Left lung (tissue), 14 donors: ENCODE measurements at places on chromosomes 7 and 10.

GRCh38 chr10:46254007-46254383, 32.8 kb upstream of the ANTXRL start:
- DNase-seq: no peak

DNA sequence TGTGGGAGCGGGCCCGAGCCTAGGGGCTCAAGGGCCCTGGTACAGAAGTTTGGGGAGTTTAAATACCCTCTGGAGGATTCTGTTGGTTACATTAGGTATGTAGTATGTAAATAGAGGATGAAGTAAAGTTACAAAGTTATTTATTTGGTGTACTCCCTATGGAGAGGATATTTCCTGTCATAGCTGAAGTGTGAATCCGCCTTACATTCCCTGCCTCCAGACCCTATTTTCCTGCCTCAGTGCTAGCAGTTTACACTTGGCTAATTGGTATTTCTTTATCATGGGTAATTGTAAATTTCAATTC, 60.6 kb upstream of the KLF14 start:
- no peak for DNase-seq

- no peak for DNase-seq
These were observed 587 bp downstream of the HOXA10 start for GRCh38 chr7:27173511-27173955.

DNA sequence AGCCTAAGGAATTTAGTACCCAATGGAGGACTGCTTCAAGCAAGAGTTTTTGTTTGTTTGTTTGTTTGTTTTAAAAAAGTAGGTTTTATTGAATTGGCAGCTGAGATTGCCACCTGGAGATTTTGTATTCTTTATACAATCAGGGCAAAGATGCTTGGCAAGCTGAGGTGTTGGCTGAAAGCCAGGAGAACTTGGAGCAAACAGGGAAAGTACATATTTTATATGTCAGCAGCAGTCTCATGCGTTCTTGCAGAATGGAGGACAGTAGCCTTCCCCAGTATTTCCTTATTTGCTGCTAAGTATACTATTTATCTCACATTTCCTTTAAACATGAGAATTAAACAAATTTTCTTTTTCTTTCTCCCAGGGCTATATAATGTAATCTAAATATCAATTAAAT, 22.6 kb upstream of the ICA1 start:
- no peak for DNase-seq

- DNase-seq: no peak
These were observed 477.7 kb upstream of the TPK1 start for GRCh38 chr7:145313551-145313950.

DNA sequence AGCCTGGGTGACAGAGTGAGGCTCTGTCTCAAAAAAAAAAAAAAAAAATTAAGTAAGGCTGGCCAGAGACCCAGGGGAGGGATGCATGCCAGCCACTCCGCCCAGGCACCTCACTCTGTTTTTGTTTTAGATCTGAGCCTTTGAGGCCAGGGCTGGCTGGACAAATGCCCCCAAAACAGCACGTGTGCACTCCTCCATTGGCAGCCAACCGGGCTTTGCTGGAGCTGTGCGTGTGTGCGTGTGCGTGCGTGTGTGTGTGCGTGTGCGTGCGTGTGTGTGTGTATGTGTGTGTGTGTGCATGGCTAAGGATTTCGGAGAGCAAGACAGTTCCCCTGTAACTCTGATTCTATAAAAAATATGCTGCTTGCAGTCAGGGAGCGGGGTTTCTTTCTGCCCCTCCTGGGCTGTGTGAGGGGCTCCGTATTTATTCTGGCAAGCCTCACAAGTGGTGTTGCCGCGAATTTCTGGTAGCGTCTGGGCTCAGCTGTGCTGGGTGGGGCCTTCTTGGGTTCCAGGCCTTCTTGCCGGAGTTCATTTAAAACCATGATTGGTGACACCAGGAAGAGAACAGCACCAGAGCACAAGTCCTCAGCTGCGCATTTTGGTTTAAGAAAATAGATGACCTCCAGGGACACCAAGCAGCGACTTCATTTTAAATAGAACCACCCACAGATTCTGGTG, 28.1 kb upstream of the UNCX start:
- DNase-seq: no peak

- DNase-seq: no peak
These were observed 546.8 kb upstream of the FOXK1 start for GRCh38 chr7:4135301-4135700.

- DNase-seq: no peak
These were observed 102.5 kb downstream of the SND1 start for GRCh38 chr7:127754457-127754856.

DNA sequence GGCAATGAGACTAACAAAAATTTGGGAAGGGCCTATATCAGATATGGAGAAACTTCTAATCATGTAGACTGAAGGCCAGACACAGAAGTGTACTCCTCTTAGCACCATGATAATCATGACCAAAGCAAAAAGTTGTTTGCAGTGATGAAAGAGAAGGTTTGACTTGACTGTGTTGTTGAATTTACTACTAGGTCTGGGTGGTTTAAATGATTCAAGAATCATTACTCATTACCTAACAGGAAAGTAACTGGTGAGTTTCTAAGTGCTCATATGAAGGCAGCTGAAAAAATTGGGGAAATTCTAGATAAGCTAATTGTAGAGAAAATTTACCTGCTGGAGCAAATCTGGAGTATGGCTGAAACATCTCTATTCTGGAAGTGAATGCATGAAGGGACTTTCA, 451.5 kb upstream of the SORCS1 start:
- DNase-seq: no peak
